ENCODE measurements at places on chromosomes 13 and 19.

DNA sequence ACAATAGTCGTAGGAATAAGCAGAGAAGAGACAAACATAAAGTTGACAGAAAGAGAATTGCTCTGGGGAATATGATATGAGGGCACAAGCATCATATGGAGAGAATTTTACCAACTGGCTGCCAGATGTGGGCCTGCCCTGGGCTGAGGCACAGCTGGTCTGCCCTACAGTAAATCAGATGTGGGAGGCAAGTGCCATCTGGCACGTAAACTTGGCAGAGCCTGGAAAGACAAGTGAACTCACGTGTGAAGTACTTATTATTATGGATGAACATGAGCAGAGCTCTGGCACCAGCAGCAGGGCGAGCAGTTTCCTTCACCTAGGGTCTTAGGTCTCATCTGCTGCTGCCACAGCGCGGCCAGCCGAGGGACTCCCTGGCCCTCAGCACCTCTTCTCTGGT, 20.6 kb downstream of the PCDH8 start:
- no peak for DNase-seq

DNA sequence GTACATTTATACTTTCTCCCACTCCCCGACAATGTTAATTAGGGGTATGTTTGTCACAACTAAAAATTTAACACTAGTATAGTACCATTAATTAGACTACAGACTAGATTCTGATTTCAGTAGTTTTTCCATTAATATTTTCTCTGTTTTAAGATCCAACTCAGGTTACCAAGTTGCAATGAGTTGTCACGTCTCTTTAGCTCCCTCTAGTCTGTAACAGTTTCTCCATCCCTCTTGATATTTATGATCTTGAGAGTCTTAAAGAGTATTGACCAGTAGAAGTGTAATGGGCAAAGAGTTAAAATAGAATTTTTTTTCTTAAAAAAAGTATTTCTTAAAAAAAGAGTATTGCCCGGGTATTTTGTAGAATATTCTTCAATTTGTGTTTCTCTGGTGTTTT, 598.1 kb downstream of the TBC1D4 start:
- DNase-seq, result no peak

- no peak for DNase-seq
These were observed 2.2 kb downstream of the NDFIP2 start for GRCh38 chr13:79483086-79483706.

GRCh38 chr13:35782793-35783192, 306.3 kb upstream of the MAB21L1 start:
- no peak for DNase-seq

DNA sequence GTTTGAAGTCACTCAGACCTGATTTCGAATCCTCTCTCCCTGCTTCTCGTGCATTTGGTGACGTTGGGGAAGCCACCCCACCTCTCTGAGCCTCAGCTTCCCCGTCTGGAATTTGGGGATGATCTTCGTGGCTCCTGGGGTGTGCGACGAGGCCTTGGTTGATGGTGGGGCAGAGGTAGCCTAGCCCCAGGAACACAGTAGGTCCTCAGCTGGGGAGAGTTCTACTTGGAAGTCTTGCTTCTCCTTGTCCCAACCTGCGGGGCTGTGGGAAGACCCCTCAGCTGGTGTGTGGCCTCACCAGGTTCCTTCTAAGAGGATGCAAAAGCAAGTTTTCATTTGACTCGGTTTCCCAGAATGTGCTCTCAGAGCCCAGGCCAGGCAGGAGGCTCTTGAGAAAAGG, 13.1 kb downstream of the HPN start:
- DNase-seq, result no peak

- DNase-seq, result no peak
These were observed 73.2 kb upstream of the MEDAG start for GRCh38 chr13:30832845-30833332.

DNA sequence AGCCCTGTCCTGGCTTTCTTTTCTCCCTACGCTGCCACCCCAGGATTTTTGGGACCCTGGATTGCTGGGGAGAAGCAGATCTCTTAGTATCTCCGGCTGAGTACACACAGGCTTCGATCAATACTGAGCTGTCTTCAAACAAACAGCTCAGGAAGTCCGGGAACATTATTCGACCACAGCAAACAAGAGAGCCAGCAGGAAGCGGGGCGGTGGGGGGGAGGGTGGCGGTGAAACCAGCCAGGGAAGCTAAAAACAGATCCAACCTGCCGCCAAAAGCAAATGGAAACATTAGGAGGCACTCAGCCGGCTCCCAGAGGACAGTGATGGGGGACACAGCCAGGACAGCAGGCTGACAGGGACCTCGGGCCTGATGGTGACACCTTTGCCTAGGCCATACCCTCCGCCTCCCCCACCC, 12.2 kb upstream of the BCAM start:
- DNase-seq, result no peak

DNA sequence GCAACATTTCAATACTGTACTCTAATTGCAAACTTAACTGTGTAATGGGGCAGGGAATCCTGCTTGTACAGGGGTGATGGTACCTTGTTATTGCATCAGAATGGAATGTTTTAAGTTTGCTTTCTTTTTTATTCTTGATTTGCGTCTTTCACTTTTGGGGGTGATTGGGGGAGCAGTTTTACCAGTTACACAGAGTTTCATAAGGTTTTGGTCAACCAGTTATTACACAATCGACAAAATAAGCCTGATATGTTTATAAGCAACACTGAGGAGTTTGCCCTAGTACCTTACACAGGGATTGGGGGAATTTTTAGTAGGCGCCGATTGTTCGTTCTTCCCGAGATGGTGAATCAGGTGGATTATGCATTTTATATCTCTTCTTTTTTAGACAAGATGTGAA, 2.7 kb downstream of the KLF5 start:
- DNase-seq, result no peak

- no peak for DNase-seq
These were observed 1170.0 kb upstream of the MIR17HG start for GRCh38 chr13:90177512-90177911.

DNA sequence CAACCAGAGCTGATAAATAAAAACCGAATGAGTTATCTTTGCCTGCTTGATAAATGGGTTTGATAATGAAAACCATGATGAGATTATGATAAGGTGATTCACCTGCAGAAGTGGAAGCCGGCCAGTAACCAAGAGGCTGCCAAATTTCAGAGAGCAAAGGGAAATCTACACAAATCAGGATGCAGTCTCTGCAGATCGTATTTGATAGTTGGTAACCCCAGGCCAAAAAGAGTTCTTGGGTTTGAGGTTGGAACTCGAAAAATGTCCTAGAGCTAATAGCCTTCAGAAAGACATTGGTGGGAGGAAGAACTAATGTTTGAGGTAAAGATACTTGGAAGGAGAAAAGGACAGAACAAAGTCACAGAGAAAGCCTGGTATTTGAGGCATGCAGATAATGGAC, 9.6 kb upstream of the LATS2 start:
- no peak for DNase-seq

- DNase-seq, result no peak
These were observed 18.3 kb upstream of the EIF3G start for GRCh38 chr19:10137751-10138682.
